ENCODE measurements at places on chromosomes 5 and 9. TPM values are rescaled to one million over a fixed set of nuclear protein-coding genes. Genes with fewer than 3 reads are reported as not detected.
A peak's percentile ranks its signal among the peaks of the same experiment; 100 is the strongest.

- no peak overlapping the region for H3K27ac ChIP-seq
- H3K4me3 ChIP-seq, result no peak overlapping the region
- peaks cover 31% of the 10 kb centered on the region for H3K27me3 ChIP-seq
- no peaks in the 10 kb centered on the region for H3K36me3 ChIP-seq
- H3K4me1 ChIP-seq, result peaks cover 7% of the 10 kb centered on the region
- DNase-seq, result peak; percentile 72
These were observed 37.7 kb downstream of the LAMC3 start for GRCh38 chr9:131046581-131047202.

- no peak overlapping the region for H3K4me3 ChIP-seq
- DNase-seq, result no peak
- H3K27me3 ChIP-seq, result no peaks in the 10 kb centered on the region
- no peaks in the 10 kb centered on the region for H3K36me3 ChIP-seq
- no peak overlapping the region for H3K27ac ChIP-seq
- peaks cover 80% of the 10 kb centered on the region for H3K4me1 ChIP-seq
These were observed 26.2 kb upstream of the TNFAIP8 start for GRCh38 chr5:119329666-119330065.

GRCh38 chr5:39005566-39006232 lies 68.5 kb downstream of the RICTOR start:
- no peak overlapping the region for H3K4me3 ChIP-seq
- no peaks in the 10 kb centered on the region for H3K36me3 ChIP-seq
- H3K4me1 ChIP-seq, result no peaks in the 10 kb centered on the region
- no peak for DNase-seq

GRCh38 chr9:78985084-78985738 lies 586.6 kb upstream of the TLE4 start:
- DNase-seq, result no peak
- no peaks in the 10 kb centered on the region for H3K27me3 ChIP-seq
- no peak overlapping the region for H3K4me3 ChIP-seq
- no peaks in the 10 kb centered on the region for H3K4me1 ChIP-seq
- no peak overlapping the region for H3K27ac ChIP-seq
- no peaks in the 10 kb centered on the region for H3K36me3 ChIP-seq

DNA sequence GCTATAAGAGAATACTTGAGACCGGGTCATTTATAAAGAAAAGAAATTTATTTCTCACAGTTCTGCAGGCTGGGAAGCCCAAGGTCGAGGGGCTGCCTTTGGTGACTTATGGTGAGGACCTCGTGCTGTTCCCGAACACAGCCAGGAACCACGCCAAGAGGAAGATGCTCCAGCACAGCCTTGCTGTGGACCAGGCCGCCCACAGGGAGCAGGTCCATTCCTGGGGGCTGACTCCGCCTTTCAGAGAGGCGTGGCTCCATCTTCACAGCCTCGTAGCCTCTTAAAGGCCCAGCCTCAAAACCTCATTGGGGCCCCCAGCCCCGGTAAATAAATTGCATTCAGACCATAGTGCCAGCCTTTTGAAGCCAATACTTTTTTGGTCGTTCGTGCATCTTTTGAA lies 93.5 kb upstream of the CACNA1B start:
- no peaks in the 10 kb centered on the region for H3K27me3 ChIP-seq
- H3K4me3 ChIP-seq, result no peak overlapping the region
- peaks cover 6% of the 10 kb centered on the region for H3K4me1 ChIP-seq
- no peak for DNase-seq

DNA sequence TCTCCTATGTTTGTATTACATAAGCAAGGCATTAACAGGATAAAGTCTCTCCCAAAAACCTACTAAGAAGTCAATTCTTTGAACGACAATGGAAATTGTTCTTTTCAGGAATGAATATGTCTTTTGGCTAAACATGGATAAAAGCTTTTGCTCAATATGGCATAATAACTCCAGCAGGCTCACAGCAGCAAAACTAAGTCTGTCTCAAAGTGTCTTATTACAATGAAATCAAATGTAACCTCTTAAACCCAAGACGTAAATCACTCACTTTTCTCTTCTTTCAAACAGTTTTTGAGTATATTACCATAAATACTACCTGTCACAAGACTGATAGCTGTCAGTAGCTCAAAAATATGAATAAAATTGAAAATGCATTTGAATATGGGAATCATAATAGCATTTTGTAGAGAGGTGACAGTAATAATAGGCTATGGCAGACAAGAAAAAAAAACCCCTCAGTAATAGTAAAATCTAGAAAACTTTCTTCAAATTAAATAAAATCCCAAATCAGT lies 41.7 kb upstream of the EFNA5 start:
- H3K27me3 ChIP-seq, result no peaks in the 10 kb centered on the region
- no peaks in the 10 kb centered on the region for H3K36me3 ChIP-seq
- H3K27ac ChIP-seq, result no peak overlapping the region

DNA sequence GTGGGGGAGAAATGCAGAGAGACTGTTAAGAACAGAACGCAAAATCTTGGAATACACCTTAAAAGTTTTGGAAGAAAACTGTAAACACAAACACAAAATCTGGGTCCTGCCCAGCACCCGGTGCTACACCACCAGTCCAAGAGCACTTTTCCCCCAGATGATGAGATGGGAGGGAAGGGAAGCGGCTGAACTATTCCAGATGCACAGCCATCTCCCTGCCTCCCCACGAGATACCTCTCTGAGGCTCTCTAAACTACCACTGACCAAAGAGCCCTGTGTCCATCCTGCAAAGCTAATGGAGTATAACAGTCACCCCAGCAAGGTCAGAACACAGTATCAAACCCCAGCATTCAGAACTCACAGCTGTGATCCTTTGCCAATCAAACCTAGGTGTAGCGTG lies 8.0 kb downstream of the SPARC start:
- H3K27me3 ChIP-seq, result no peaks in the 10 kb centered on the region
- no peak for DNase-seq
- H3K4me1 ChIP-seq, result peaks cover 53% of the 10 kb centered on the region
- H3K36me3 ChIP-seq, result no peaks in the 10 kb centered on the region

TAF1L gene
- total RNA-seq, result not detected

SPATA31E1 gene
- not detected for total RNA-seq

CDK7 gene
- 15.9 TPM for total RNA-seq

GIN1 gene
- 7.5 TPM for total RNA-seq

NOXA1 gene
- total RNA-seq, result 8.7 TPM

PHF24 gene
- total RNA-seq, result 0.58 TPM
